ENCODE measurements at places on chromosomes 6 and 20. TPM values are rescaled to one million over a fixed set of nuclear protein-coding genes. Genes with fewer than 3 reads are reported as not detected.

The BIRC7 gene
- total RNA-seq: 15.9 TPM

The THBS2 gene
- 8.8 TPM for total RNA-seq

The EYA2 gene
- total RNA-seq: 3.5 TPM

The APOBEC2 gene
- total RNA-seq: 0.65 TPM

The KHDRBS2 gene
- 10.9 TPM for total RNA-seq

The KAT14 gene
- total RNA-seq: 13.5 TPM

The RAET1L gene
- not detected for total RNA-seq

The GPX5 gene
- total RNA-seq: not detected

The HACE1 gene
- total RNA-seq: 11.5 TPM

The TBXT gene
- total RNA-seq: not detected

The RCAN2 gene
- 9.0 TPM for total RNA-seq

The NKX2-4 gene
- total RNA-seq: not detected

DNA sequence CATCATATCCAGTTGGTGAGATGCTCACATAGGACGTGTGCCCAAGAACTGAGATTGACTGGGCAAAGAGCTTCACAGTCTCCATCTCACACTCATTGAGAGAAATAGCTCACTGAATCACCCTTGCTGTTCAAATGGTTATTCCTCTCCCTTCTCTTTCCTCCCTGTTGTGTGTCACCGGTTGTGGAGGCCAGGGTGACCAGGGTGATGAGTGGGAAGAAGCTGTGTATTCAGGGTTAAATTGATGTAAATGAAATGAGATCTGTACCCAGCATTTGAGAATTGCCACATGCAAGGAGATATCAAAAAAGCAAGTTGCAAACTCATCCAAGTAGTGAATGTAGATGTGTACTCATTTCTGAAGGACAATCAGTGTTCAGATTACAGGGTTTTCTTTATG is 36.6 kb upstream of the VAPB start:
- no peaks in the 10 kb centered on the region for H3K27me3 ChIP-seq
- no peak for DNase-seq
- no peak overlapping the region for H3K27ac ChIP-seq
- peaks cover 53% of the 10 kb centered on the region for H3K36me3 ChIP-seq
- H3K4me3 ChIP-seq: no peak overlapping the region

GRCh38 chr6:72042088-72042487 is 155.7 kb downstream of the RIMS1 start:
- no peaks in the 10 kb centered on the region for H3K36me3 ChIP-seq
- no peaks in the 10 kb centered on the region for H3K27me3 ChIP-seq
- H3K4me1 ChIP-seq: no peaks in the 10 kb centered on the region
- H3K27ac ChIP-seq: no peak overlapping the region
- DNase-seq: no peak

DNA sequence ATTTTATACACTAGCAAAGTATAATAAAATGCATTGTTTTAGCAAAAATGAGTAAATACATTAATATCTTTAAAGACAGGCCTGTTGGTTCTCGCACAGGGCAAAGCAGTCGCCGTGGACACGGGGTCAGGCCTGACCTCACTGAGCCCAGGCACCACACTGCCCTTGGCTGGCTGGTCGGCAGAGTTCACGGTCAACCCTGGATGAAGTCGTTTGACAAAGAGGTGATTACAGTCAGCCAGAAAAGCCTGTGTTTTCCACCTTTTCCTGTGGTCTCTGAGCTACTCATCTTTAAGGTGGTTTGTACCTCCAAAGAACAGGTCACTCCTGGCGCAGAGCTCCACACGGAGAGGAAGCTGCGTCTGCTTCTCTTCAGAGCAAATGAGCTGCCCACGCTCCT is 191.5 kb downstream of the DLL1 start:
- no peak overlapping the region for H3K4me3 ChIP-seq
- H3K4me1 ChIP-seq: no peaks in the 10 kb centered on the region
- no peak overlapping the region for H3K27ac ChIP-seq
- no peak for DNase-seq

- H3K36me3 ChIP-seq: no peaks in the 10 kb centered on the region
- no peaks in the 10 kb centered on the region for H3K27me3 ChIP-seq
- no peaks in the 10 kb centered on the region for H3K4me1 ChIP-seq
- H3K4me3 ChIP-seq: no peak overlapping the region
- DNase-seq: no peak
- H3K27ac ChIP-seq: no peak overlapping the region
Observed at GRCh38 chr20:53822534-53822933, 228.9 kb upstream of the ZNF217 start.

GRCh38 chr20:35303735-35304491 is 11.7 kb upstream of the FAM83C start:
- H3K36me3 ChIP-seq: peaks cover 15% of the 10 kb centered on the region
- no peaks in the 10 kb centered on the region for H3K27me3 ChIP-seq
- no peak overlapping the region for H3K27ac ChIP-seq
- DNase-seq: peak; percentile 77

DNA sequence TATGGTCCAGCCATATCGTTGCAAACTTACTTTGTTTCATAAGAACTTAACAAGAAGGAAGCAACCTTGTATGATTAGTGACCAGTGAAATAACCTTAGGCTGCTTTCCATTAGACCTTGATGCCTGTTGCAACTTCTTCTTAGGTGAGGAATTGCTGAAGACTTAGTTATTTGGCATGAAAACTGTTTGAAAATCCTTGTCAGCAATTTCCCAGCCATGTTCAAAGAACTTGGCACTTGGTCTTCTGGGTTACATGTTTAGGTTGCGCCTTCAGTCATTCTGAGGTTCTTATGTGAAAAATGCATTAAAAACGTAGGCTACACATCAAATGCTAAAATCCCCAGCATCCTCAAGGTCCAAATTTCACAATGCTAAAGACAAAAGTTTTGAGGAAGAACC is 232.0 kb upstream of the CEP162 start:
- no peaks in the 10 kb centered on the region for H3K27me3 ChIP-seq
- no peak for DNase-seq
- H3K4me1 ChIP-seq: no peaks in the 10 kb centered on the region
- H3K4me3 ChIP-seq: no peak overlapping the region

DNA sequence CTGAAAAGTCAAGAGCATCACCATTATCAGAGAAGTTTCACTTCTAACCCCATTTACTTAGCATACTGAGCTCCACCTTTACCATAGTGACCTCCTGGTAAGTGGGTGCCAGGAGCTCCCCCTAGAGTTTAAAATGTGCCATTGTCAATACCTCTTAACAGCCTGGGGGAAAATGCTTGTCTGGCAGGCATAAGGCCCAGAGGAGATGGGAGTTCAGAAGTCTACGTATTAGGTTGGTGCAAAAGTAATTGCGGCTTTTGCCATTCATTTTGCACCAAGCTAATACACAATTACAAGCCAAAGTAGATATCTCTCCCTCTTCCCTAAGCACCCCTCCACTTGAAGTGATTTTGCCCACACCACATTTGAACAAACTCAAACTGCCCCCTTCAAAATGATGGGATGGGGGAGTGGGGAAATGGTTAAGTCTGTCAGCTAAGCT is 919.0 kb downstream of the KIF16B start:
- H3K36me3 ChIP-seq: no peaks in the 10 kb centered on the region
- no peak overlapping the region for H3K27ac ChIP-seq
- no peaks in the 10 kb centered on the region for H3K4me1 ChIP-seq
- DNase-seq: no peak

DNA sequence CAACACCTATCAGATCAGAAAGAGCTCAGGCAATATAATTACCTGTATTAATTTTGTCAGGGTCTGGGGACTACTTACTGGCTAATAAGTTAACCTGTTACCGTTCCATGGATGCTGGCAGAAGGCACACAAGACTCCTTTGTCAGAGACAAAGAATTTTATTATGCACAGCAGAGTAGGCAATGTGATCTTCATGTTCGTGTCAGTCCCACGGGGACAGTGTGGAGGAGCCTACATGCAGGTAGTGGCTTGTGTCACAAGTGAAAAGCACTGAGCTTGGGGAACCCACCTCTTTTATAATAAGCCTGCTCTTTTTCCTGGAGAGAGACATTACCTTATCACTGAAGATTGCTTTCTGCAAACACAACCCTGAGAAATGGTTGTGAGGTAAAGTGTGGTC is 96.9 kb downstream of the CD164 start:
- no peak overlapping the region for H3K4me3 ChIP-seq
- no peak for DNase-seq
- H3K27me3 ChIP-seq: peaks cover under 1% of the 10 kb centered on the region
- H3K4me1 ChIP-seq: no peaks in the 10 kb centered on the region
- no peak overlapping the region for H3K27ac ChIP-seq

GRCh38 chr6:109516929-109517328 is 33.9 kb upstream of the ZBTB24 start:
- H3K4me1 ChIP-seq: no peaks in the 10 kb centered on the region
- no peaks in the 10 kb centered on the region for H3K36me3 ChIP-seq
- no peak overlapping the region for H3K4me3 ChIP-seq
- H3K27me3 ChIP-seq: no peaks in the 10 kb centered on the region
- DNase-seq: no peak
- H3K27ac ChIP-seq: no peak overlapping the region

DNA sequence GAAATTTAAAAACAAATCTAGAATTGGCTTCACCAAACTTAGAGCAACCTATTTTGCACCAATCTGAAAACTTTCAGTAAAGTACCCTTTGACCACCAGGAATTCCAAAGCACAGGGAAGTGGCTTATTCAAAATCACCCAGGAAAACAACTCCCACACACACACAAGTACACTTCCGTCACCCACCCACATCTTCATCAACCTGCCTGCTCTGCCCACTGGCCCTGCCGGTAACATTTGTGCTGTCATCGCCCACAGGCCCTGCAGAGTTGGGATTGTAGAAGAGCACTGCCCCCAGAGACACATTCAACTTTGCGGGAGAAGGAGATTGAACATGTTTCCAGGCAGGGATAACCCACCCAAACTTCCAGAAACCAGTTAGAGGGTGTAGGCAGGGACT is 19.3 kb upstream of the SCML4 start:
- H3K27me3 ChIP-seq: peaks cover 12% of the 10 kb centered on the region
- no peak overlapping the region for H3K4me3 ChIP-seq
- H3K27ac ChIP-seq: no peak overlapping the region
- no peak for DNase-seq

DNA sequence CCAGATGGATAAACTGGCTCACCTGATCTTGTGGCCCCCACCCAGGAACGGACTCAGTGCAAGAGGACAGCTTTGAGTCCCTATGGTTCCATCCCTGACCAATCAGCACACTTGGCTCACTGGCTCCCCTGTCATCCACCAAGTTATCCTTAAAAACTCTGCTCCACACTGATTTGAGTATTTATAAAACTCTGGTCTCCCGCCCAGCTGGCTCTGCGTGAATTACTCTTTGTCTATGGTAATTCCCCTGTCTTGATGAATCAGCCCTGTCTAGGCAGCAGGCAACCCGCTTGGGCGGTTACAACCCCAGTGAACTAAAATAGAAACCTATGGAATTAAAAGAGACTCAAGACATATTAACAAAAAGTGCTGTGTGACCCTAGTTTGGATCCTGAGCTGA is 38.1 kb upstream of the CD83 start:
- H3K27ac ChIP-seq: no peak overlapping the region
- H3K36me3 ChIP-seq: no peaks in the 10 kb centered on the region
- H3K27me3 ChIP-seq: no peaks in the 10 kb centered on the region
- H3K4me3 ChIP-seq: no peak overlapping the region
- H3K4me1 ChIP-seq: no peaks in the 10 kb centered on the region
- no peak for DNase-seq

DNA sequence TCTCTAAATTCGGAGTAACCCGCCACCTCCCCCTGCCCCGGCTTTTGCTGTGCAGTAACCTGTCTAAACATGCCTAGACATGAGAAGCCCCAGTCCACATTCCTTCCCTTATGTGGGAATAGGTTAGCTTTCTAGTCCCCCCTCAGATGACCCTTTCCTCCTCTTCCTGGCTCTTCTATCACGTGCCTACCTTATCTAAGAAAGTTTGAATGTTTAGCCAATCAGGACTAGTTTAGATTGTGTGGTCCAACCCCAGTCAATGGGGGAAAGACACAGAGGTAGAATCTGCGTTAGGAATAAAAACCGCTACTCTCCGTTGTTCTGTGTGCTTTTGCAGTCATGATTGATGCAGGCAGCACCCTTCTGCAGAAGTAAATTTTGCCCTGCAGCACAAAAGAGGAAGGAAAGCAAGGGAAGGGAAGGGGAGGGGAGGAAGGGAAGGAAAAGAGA is 69.0 kb upstream of the CD93 start:
- no peaks in the 10 kb centered on the region for H3K36me3 ChIP-seq
- no peak overlapping the region for H3K27ac ChIP-seq
- no peak overlapping the region for H3K4me3 ChIP-seq
- no peaks in the 10 kb centered on the region for H3K27me3 ChIP-seq
- peak; percentile 43 for DNase-seq

- no peaks in the 10 kb centered on the region for H3K27me3 ChIP-seq
- DNase-seq: no peak
- no peak overlapping the region for H3K4me3 ChIP-seq
- H3K4me1 ChIP-seq: no peaks in the 10 kb centered on the region
- no peaks in the 10 kb centered on the region for H3K36me3 ChIP-seq
Observed at GRCh38 chr20:17741220-17741619, 41.5 kb downstream of the BANF2 start.

GRCh38 chr6:122610690-122611455 is 668 bp downstream of the PKIB start:
- H3K4me3 ChIP-seq: peak overlapping the region; percentile 57
- H3K27ac ChIP-seq: no peak overlapping the region
- DNase-seq: peak; percentile 67

- no peak overlapping the region for H3K4me3 ChIP-seq
- no peaks in the 10 kb centered on the region for H3K27me3 ChIP-seq
- H3K36me3 ChIP-seq: no peaks in the 10 kb centered on the region
- DNase-seq: no peak
- no peaks in the 10 kb centered on the region for H3K4me1 ChIP-seq
Observed at GRCh38 chr20:35991142-35991771, 22.9 kb downstream of the CNBD2 start.

GRCh38 chr6:143828572-143828971 is 14.6 kb upstream of the LTV1 start:
- no peaks in the 10 kb centered on the region for H3K4me1 ChIP-seq
- no peak overlapping the region for H3K27ac ChIP-seq
- H3K27me3 ChIP-seq: no peaks in the 10 kb centered on the region
- no peak overlapping the region for H3K4me3 ChIP-seq
- peaks cover 13% of the 10 kb centered on the region for H3K36me3 ChIP-seq
- no peak for DNase-seq

DNA sequence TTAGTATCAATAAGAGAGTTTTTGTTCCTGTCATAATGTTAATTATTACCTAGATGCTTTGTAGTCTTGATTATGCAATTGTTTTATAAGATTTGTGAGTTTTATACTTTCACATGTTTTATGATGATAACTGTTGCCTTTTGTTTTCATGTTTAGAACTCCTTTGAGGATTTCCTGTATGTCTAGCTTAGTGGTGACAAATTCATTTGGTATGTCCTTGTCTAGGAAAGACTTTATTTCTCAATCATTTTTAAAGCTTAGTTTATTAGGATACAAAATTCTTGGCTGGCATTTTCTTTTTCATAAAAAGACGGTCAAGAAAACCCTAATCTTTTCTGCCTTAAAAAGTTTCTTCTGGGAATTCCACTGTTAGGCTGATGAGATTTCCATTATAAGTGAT is 849.9 kb upstream of the EYS start:
- H3K4me3 ChIP-seq: no peak overlapping the region
- no peak for DNase-seq
- H3K36me3 ChIP-seq: no peaks in the 10 kb centered on the region
- H3K4me1 ChIP-seq: no peaks in the 10 kb centered on the region
- H3K27ac ChIP-seq: no peak overlapping the region
- H3K27me3 ChIP-seq: no peaks in the 10 kb centered on the region

GRCh38 chr6:160457823-160458222 is 109.6 kb downstream of the SLC22A3 start:
- no peaks in the 10 kb centered on the region for H3K36me3 ChIP-seq
- H3K27ac ChIP-seq: no peak overlapping the region
- H3K4me1 ChIP-seq: no peaks in the 10 kb centered on the region
- H3K27me3 ChIP-seq: no peaks in the 10 kb centered on the region
- no peak for DNase-seq

Measured in lower lobe of right lung (tissue), 2 donors.